ENCODE measurements at places on chromosomes 7 and 10. TPM values are rescaled to one million over a fixed set of nuclear protein-coding genes. Genes with fewer than 3 reads are reported as not detected.
A peak's percentile ranks its signal among the peaks of the same experiment; 100 is the strongest.

DNA sequence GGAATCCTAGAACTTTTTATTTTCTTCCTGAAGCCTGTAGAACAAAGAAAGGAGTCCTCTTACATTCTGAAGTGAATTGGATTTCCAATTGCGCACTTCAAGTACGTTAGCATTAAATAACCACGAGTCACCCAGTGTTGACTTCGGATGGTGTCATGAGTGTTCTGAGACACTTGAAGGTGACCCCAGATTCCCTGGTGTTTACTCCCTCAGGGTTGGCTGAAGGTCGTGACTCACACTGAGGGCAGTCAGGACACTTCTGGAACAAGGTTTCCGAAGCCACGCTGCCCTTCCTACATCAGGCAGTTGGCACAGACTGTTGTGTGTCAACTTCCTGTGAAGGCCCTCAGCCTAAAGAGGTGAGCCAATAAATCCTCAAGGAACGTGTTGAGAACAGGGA, 186.6 kb upstream of the CELF2 start:
- no peak for DNase-seq

GRCh38 chr7:22972207-22972606, 41.7 kb downstream of the HYCC1 start:
- DNase-seq, result no peak

GRCh38 chr10:71472912-71473311, 76.2 kb downstream of the CDH23 start:
- DNase-seq, result no peak

DNA sequence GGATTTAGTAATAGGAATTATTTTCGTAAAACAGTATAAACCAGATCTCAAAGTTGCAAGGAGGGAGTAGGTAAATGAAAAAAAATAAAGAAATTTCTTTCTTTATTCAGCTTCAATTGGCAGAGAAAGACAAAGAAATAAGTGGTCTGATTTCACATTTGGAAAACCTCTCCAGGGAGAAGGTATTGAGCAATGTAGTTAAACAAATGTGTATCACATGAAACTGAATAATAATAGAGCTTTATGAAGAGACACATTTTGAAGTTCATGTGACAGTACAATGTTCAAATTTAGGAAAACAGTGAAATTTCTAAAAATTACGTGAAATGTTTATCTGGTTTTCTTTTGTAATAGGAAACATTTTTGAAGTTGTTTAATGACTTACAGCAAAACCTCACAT, 63.0 kb downstream of the TAX1BP1 start:
- DNase-seq, result no peak

DNA sequence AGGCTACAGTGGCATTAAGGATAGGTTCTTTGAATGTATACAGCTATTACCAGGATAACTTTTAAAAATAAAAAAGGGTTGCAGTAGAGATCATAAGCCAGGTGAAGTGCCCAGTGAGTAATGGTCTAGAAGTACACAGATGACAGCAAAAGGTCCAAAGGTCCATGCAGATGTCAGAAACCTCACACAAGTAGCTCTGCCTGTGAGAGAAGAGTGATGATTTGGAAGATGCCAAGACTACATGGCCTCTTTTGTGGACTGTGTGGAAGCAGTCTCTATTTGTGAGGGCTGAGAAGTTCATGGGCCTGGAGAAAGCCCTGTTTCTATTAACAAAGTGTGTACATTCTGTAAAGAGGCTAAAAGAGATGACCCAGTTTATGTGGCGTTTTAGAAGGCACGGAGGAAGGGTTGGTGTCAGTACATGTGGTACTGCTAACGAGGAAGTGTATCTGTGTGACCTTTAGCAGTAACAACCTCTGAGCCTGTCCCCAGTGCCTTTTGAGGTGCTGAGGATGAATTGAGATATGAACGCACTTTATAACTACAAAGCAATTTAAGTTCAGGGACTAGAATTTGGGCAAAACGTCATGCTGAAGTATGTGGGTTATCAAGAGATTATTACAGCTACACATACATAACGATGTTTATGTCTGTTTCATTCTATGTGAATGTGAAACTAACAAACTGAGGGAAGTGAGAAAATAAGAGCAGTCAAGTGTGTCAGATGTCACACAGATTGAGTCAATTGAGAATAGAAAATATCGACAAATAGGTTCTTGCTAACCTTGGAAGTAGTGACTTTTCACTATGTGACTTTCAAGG, 7.6 kb downstream of the CYCS start:
- peak; percentile 81 for DNase-seq

PDE1C gene
- not detected for polyA plus RNA-seq

TRPV6 gene
- polyA plus RNA-seq, result not detected
